RPMI8226 (cell line): ENCODE measurements at places on chromosomes 11 and 22.

- no peak for DNase-seq
These were observed 117.6 kb upstream of the CRYBB3 start for GRCh38 chr22:25082096-25082495.

GRCh38 chr11:31872076-31872443 is 60.9 kb upstream of the PAX6 start:
- DNase-seq = no peak

GRCh38 chr22:34805771-34806170 is 260.2 kb upstream of the ISX start:
- no peak for DNase-seq

DNA sequence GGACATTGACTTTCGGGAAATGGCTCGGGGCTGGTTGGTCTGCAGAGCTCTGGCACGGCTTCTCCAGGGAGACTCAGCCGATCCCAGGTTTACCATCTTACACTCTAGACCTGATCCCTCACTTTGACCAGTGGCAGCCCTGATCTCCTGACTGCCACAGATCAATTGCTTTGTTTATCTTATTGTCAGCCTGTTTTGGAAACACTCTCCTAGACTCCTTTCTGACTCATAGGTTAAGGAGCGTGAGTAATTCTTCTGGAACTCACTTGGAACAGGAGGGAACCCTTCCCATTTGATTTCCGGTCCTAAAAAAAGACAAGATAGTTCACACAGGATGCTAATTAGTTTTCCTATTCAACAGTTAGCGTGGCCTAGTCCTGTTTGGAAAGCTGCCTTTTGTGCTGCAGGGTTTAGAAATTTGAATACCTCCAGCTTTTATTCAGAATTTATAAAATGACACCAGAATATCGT is 16.0 kb upstream of the BMAL1 start:
- no peak for DNase-seq

DNA sequence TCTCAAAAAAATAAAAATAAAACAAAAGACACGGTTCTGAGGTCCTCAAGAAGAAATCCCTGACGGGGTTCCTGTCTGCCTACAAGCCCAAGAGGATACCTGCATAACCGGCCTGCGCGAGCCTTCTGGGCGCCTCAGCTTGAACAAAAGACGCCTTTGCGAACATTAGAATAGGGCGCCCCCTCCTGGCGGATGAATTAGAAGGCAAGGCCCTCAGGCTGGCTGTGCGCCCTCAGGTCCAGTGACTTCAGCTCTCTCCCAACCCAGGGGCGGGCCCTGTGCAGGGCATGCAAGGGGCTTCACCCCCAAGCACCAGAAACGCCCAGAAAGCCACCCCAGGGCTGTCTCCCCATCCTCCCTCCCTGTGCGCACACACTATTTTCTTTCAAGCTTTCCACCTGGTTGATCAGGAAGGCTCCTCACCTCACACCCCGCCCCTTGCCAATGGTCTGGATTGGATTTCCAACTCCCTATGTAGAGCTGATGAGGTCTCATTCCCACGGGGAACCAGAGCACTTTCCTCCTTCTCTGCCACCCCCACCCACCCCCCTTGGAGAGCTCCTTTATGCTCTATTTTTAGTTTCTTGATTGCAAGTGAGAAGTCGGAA is 273.3 kb downstream of the BUD13 start:
- DNase-seq = peak; percentile 91

DNA sequence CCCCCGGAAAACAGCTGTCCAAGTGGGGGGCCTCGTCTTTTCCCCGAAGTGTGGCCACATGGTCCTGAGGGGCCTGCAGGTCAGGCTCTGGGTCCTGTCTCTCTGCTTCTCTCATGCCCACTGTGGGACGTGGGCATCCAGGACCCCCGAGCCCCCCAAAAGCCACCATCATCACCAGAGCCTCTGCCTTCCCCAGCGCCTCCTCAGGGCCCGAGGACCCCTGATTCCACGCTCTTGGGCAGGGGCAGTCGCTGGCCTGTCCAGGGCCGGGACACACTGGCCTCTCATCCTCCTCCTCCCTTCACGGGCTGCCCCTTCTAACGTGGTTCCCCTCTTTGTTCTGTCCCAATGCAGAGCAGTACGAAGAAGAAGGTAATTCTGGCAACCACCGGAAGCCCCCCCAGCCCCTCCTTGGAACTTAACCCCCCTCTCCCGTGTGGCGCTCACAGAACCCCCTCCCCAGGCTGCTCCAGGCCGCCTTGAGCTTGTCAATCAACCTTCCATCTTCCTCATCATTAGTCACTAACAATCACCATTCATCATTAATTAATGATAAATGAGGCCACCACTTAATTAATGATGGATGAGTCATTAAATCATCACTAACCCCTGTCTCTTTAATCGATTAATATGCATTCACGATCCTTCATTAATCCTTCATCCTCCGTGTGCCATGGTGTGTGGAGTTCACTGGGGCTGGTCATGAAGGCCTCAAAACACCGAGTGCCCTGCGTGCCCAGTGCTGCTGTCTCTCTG is 3.9 kb downstream of the TNNT3 start:
- no peak for DNase-seq

- no peak for DNase-seq
These were observed 11.9 kb downstream of the IFT27 start for GRCh38 chr22:36764060-36764459.

DNA sequence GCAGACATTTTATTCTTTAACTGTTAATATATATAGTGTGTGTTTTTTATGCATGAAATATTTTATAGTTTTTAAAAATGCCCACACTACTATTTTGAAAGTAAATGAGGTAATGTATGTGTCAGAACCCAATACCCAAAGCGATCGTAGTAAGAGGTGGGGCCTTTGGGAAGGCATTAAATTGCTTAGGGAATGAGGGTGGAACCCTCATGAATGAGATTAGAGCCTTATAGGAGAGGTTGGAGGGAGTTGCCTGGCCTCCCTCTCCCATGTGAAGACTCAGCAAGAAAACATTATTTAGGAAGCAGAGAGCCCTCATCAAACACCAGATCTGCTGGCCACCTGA is 11.1 kb downstream of the KLHL35 start:
- DNase-seq = no peak

DNA sequence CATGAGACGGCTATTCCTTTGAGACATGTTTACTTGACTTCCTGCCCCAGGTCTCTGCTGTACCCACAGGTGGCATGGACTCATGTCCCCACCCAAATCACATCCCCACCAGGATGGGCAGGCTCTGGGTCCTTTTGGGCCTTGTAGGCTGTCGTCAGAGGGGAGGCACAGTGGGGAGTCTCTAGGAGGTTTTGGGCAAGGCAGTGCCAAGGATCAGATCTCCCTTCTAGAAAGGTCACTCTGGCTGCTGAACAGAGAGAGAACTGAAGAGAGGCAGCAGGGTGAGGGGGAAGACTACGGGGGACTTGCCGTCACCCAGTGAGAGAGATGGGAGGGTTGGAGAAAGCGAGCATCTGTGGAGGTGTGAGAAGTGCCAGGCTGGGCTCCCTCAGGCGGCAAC is 4.6 kb upstream of the KCNQ1OT1 start:
- no peak for DNase-seq

- DNase-seq = no peak
These were observed 711.1 kb upstream of the LRRC4C start for GRCh38 chr11:42170601-42171000.

- DNase-seq = no peak
These were observed 103.6 kb downstream of the NECTIN1 start for GRCh38 chr11:119625206-119625978.

DNA sequence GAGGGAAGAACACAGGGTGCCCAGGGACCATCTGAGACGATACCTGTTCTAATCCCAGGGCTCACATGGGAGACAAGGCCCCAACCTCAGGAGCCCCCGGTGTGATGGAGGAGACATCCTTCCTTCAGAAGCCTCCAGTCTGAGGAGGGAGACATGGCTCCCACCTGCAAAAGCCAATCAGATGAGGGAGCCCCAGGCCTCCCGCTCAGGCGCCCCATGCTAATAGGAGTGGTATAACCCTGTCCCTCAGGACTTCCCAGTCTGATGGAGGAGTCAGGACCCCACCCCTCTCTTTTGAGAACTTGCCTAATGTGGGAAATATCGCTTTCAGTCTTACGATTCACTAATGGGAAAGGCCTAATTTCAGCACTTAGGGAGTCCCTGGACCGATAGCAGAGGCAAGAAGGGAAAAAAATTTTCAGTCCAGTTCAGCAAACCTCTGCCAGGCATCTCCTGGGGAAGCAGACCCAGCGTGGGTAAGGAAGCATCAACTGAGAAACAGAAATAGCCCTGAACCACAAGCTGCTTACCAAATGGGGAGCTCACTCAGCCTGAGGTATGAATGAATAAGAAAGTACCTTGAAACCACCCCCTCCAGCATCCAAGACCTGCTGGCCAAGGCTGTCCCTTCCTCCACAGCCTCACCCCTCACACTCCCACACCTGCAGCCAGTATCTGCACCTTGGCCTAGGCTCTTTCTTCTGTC is 5.9 kb downstream of the ARRB1 start:
- DNase-seq = no peak

DNA sequence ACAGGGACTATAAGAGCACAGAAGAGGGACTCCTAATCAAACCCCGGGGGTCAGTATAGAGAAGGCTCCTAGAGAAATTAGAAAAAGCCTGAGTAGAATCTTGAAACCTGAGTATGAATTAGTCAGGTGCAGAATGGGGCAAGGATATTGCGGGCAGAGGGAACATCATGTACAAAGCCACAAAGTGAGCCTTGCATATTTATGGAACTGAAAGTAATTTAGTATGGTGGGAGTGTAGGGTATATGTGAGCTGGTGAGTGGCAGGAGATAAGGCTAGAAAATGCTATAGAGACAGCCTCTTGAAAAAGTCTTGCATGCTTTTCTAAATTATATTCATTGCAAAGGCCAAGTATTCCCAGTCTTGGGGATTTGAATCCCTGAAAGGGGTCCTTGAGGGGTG is 93.7 kb downstream of the STIM1 start:
- DNase-seq = peak; percentile 68

DNA sequence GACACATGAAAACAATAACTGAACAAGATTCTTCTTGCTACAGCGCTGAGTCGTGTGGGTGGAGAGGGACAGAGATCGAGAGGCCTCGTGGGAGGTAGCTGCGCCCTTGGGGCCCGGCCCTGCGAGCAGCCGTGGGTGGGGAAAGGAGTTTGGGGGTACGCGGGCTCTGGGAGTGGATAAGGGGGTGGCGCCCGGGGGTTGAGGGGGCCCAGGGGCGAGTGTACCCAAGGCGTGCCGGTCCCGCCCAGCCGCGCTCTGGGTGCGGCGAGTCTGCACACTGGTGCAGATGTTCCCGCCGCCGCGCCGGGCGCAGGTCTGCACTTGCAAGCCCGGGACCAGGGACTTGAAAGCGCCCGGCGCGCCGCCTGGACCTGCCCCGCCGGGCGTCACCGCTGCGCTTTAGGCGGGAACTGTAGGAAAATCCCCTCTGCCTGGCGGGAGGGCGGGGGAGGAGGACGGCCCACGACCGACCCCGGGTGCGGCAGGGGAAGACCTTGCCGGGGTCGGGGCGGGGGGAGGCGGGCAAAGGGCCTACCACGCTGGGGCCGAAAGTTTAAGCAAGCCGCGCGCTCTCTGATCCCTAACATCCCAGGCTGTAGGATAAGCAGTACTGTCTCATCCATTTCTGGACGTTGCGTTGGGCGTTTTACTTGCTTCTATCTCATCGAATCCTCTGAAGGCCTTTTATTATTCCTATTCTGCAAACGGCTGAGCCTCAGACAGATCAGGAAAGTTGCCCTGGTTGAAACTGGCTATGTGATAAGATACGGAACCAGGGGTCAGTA is 1.4 kb upstream of the KREMEN1 start:
- peak; percentile 49 for DNase-seq

DNA sequence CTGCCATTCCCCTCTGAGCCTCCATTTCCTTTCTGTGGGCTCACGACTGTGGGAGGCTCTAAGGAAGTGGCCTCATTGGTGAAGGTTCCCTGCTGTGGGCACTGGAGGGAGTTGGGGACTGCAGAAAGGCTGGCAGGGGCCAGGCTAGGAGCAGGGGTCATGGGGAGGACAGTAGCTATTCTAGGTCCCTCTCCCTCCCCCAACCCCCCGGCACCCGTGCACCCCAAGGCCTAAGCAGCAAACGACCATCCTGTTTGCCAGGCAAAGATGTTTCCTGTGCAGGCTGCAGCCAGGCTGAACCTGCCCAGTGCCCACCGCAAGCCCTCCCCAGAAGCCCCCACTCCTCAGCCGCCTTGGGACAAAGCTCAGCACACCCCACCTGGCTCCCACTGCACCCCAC is 189.4 kb downstream of the MN1 start:
- DNase-seq = no peak

DNA sequence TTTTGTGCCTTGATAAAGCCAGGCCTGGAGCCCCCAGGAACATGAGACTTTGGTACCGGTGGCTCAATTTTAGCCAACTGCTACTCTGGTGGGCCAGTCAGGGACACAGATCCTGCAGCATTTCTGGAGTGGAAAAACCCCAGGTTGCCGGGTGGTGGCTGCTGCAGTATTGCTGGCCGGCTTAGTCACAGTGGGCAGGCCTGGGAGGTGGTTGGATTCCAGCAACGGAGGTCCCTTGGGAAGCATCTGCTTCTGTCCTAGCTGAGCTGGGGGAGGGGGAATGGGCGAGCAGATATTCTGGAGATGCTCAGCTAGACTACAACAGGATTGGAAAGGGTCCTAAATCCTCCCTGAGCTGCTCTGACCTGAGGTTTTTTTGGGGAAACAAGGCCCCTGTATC is 31.6 kb upstream of the ACCSL start:
- DNase-seq = no peak

DNA sequence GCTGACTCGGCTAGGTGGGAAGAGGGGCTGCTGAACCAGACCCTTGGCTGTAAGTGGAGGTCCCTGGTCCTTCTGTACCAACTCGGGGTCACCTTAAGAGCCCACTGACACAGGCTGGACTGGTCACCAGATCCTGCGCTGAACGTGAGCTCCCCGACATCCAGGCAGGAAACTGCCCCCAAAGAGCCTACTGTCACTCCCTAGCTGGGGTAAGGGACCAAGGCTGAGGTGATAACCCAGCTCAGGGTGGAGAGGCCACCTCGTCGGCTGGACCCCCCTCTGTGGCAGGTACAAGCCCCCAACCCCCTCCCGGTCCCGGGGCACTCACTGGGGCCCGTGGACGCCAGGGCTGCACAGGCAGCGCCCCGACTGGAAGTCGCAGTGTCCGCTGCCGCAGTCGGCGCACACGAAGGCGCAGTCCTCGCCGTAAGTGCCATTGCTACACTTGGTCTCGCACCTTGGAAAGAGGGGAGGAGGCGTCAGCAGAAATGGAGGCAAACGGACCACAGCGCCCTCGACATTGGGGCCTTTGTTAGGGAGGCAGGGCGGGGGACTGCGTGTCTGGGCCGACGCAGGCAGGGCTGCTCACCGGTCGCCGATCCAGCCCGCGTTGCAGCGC is 7.4 kb downstream of the SCARF2 start:
- no peak for DNase-seq
